ENCODE measurements at places on chromosomes 12 and 14.

- no peak for DNase-seq
These were observed 120.5 kb downstream of the NUAK1 start for GRCh38 chr12:106018286-106018685.

DNA sequence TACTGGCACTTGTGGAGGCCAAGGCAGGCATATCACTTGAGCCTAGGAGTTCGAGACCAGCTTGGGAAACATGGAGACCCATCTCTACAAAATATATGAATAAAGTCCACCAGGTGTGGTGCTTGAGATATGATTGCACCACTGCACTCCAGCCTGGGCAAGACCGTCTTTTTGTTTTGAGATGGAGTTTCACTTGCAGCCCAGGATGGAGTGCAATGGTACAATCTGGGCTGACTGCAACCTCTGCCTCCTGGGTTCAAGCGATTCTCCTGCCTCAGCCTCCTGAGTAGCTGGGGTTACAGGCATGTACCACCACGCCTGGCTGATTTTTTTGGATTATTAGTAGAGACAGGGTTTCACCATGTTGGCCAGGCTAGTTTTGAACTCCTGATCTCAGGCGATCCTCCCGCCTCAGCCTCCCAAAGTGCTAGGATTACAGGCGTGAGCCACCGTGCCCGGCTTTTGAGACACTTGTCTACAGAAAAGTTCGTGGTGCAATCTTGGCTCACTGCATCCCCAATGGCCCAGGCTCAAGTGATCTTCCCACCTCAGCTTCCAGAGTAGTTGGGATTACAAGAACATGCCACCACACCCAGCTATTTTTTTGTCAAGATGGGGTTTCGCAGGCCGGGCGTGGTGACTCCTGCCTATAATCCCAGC lies 16.3 kb upstream of the ATP5F1B start:
- no peak for DNase-seq

- peak; percentile 40 for DNase-seq
These were observed 131.2 kb upstream of the FOXG1 start for GRCh38 chr14:28635387-28635786.

GRCh38 chr12:92193063-92193462 lies 47.4 kb upstream of the BTG1 start:
- no peak for DNase-seq

DNA sequence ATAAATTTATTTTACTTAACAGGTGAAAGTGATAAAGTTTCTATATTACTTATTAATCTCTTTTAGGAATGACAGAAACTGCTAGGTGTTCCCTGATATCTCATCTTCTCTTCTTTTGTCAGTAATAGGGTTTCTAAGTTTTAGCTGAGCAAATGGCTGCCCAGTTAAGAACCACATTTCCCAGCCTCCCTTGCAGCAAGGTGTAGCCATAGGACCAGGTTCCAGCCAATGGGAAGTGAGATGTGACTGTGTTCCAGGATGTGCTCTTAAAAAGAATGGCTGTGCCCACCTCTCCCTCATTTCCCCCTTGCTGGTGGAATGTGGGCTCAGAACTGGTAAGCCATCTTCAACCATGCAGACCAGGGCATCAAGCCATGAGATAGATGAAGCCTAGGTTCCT lies 165.6 kb downstream of the HELB start:
- no peak for DNase-seq

All from hippocampal formation (tissue), 2 donors.